ENCODE measurements at places on chromosomes 1 and 21. TPM values are rescaled to one million over a fixed set of nuclear protein-coding genes. Genes with fewer than 3 reads are reported as not detected.

- no peak overlapping the region for H3K27ac ChIP-seq
- peaks cover 24% of the 10 kb centered on the region for H3K36me3 ChIP-seq
- H3K27me3 ChIP-seq, result no peaks in the 10 kb centered on the region
These were observed 50.9 kb upstream of the QSOX1 start for GRCh38 chr1:180103819-180104218.

DNA sequence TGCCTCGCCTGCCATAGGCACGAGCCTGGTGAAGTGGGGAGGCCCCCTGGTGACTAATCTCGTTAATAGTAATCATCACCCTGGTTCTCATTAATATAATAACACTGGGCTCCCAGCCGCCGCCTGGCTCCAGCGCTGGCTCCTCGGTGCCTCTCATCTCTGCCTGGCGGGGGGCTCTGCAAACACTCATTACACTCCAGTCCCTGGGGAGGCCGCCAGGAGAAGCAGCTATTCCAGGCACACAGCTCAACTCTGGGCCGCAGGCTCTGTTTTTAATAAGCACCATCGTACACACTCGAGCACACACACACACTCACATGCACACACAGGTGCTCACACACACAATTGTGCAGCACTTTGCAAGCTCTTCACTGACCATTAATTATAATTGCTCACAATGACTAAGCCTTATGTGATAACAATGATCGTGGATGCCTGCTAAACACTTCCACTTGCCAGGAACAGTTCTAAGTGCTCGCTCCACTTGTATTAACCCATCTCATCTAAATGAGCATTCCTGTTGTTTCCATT, 52.2 kb downstream of the SDC3 start:
- DNase-seq, result no peak
- H3K4me3 ChIP-seq, result no peak overlapping the region
- H3K36me3 ChIP-seq, result no peaks in the 10 kb centered on the region

S1PR1 gene
- 3.7 TPM for total RNA-seq

ORC1 gene
- total RNA-seq, result 21.9 TPM

TGFBR3 gene
- total RNA-seq, result 15.2 TPM

EPS8L3 gene
- total RNA-seq, result not detected

DNA sequence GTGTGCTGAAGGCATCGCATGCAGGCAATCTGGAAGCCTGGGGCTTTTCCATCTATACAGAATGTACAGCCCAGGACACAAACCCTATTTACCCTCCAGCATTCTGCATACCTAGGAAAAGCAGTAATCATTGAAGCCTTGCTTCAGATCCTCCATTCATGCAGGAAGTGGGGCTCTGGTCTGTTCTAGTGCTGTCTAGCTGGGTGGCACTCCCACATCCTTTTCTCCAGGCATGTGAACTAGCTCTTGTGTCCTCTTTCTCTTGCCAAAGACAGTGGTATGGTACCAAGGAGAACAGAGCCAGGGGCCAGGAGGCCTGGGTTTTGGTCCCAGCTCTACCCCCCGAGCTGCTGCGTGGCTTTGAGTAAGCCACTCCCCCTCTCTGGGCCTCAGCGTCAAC, 21.7 kb downstream of the LRP8 start:
- no peaks in the 10 kb centered on the region for H3K36me3 ChIP-seq
- DNase-seq, result no peak

LCE3E gene
- not detected for total RNA-seq

GRCh38 chr1:15788624-15789301, 18.7 kb downstream of the UQCRHL start:
- peak; percentile 55 for DNase-seq
- H3K36me3 ChIP-seq, result peaks cover 24% of the 10 kb centered on the region
- H3K4me1 ChIP-seq, result peaks cover 30% of the 10 kb centered on the region
- peak overlapping the region; percentile 50 for H3K27ac ChIP-seq

OR6K3 gene
- total RNA-seq, result not detected

- no peaks in the 10 kb centered on the region for H3K27me3 ChIP-seq
- no peak for DNase-seq
- peaks cover 33% of the 10 kb centered on the region for H3K4me1 ChIP-seq
- H3K27ac ChIP-seq, result peak overlapping the region; percentile 94
These were observed 1.4 kb downstream of the SFPQ start for GRCh38 chr1:35191429-35192055.

LENEP gene
- total RNA-seq, result not detected

DNA sequence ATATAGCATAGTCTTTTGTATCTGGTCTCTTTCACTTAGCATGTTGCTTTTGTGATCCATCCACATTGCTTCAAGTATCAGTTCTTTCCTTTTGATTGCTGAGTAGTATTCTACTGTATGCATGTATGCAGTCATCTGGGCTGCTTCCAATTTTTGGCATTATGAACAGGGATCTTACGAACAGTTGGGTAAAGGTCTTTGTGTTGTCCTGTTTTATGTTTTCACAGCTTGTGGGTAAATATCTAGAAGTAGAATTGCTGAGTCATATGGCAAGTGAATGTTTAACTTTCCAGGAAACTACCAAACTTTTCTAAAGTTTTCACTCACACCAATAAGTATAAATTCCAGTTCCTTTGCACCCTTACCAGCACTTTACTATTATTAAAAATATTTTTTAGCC, 60.9 kb downstream of the LHX4 start:
- no peak overlapping the region for H3K4me3 ChIP-seq
- H3K27ac ChIP-seq, result no peak overlapping the region
- no peak for DNase-seq
- H3K27me3 ChIP-seq, result no peaks in the 10 kb centered on the region

- peaks cover 32% of the 10 kb centered on the region for H3K36me3 ChIP-seq
- H3K4me3 ChIP-seq, result peak overlapping the region; percentile 88
- no peaks in the 10 kb centered on the region for H3K27me3 ChIP-seq
- peaks cover 9% of the 10 kb centered on the region for H3K4me1 ChIP-seq
- H3K27ac ChIP-seq, result peak overlapping the region; percentile 94
These were observed 159.8 kb downstream of the RUNX1 start for GRCh38 chr21:34889320-34889675.

DNA sequence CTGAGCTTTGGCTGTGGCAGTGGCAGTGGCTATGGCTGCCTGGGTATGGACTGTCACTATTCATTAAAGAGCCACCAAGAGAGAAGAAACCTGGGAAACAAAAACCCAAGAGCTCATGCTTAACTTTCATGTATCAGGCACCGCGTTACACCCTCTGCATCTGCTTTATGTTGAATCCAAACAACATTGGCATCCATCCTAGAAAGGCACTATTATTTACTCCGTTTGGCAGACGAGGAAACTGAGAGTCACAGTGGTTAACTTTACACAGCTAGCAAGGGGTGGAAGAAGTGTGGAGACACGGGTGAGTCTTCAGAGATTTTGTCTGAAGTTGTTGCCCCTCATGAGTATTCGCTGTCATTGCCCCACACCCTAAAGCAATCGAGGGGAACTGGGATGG, 63.8 kb downstream of the PLXNA2 start:
- peaks cover 5% of the 10 kb centered on the region for H3K36me3 ChIP-seq
- peaks cover 31% of the 10 kb centered on the region for H3K4me1 ChIP-seq
- DNase-seq, result no peak
- no peaks in the 10 kb centered on the region for H3K27me3 ChIP-seq
- no peak overlapping the region for H3K27ac ChIP-seq

- H3K27me3 ChIP-seq, result no peaks in the 10 kb centered on the region
- no peaks in the 10 kb centered on the region for H3K36me3 ChIP-seq
- H3K4me3 ChIP-seq, result no peak overlapping the region
- peaks cover 3% of the 10 kb centered on the region for H3K4me1 ChIP-seq
- no peak for DNase-seq
These were observed 120.3 kb downstream of the PROX1 start for GRCh38 chr1:214108097-214108446.

DNA sequence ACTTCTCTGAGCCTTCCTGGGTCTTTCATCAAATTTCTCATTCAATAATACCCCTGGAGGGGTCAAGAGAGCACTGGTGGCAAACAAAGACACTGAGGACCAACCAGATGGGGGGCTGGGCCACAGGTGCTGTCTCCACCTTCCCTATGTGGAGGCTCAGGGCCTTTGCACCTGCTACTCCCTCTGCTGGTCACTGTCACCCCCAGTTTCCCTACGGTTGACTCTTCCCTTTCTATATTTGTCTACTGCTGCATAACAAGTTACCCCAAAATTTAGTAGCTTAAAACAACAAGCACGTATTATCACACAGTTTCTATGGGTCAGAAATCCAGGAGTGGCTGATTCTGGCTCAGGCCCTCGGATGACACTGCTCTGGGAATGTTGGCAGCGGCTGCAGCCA, 138.8 kb upstream of the RUNX3 start:
- no peak overlapping the region for H3K27ac ChIP-seq
- no peaks in the 10 kb centered on the region for H3K36me3 ChIP-seq
- no peak for DNase-seq
- no peak overlapping the region for H3K4me3 ChIP-seq
- peaks cover 23% of the 10 kb centered on the region for H3K4me1 ChIP-seq
- H3K27me3 ChIP-seq, result no peaks in the 10 kb centered on the region

DNA sequence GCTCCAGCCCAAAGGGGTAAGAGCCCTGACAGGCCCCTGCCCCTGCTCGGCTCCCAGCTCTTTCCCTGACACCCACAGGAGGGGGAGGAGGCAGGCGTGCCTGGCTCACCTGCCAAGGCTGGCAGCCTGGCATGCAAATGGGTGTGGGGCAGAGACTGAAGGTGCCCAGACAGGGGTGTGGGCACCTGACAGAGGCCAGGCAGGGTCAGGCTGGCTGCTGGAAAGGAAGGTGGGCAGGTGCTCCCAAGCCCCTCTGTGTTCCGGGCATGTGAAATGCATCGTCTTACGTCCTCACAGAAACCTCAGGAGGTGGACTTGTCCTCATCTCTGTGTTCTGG, 19.4 kb upstream of the CASZ1 start:
- no peak overlapping the region for H3K4me3 ChIP-seq
- peaks cover 44% of the 10 kb centered on the region for H3K27me3 ChIP-seq

OR10J1 gene
- total RNA-seq, result not detected

LBR gene
- total RNA-seq, result 66.8 TPM

DNA sequence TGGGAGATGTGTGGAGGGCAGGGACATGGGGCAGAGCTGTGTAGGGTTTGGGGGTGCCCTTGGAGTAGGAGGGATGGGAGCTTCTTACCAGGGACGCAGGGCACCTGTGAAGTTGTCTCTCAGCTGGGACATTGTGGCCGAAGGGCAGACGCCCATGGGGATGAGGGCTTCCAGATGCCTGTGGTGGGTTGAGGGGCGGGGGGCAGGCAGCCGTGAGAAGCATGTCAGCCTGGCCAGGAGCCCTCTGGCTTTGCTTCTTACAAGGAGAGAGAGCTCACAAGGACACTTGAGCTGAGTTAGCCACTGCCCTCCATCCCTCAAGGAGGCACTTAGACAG, 8.5 kb downstream of the A3GALT2 start:
- no peaks in the 10 kb centered on the region for H3K27me3 ChIP-seq
- no peaks in the 10 kb centered on the region for H3K36me3 ChIP-seq
- DNase-seq, result no peak
- no peak overlapping the region for H3K27ac ChIP-seq
- H3K4me1 ChIP-seq, result peaks cover 21% of the 10 kb centered on the region

DNA sequence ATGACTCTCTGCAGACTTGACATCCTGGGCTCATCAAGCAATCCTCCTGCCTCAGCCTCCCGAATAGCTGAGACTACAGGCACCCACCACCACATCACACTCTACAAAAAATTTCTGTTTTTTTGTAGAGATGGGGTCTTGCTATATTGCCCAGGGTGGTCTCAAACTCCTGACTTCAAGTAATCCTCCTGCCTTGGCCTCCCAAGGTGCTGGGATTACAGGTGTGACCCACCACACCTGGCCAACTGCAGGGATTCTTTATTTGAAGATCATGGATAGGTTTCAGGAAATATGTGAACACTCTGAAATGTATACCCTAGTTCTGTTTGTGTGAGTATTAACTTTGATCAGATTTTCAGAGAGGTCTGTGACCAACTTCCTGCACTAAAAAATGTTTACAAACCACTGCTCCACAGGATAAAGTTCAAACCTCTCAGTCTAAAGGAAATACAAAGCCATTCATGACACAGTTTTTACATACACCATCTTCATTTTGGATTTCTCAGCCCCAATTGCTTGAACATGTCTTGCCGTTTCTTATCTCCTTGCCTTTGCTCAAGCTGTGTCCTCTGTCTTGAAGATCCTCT, 252.3 kb upstream of the FGGY start:
- H3K27me3 ChIP-seq, result no peaks in the 10 kb centered on the region
- DNase-seq, result no peak
- H3K4me1 ChIP-seq, result peaks cover 6% of the 10 kb centered on the region
- H3K36me3 ChIP-seq, result no peaks in the 10 kb centered on the region

DNA sequence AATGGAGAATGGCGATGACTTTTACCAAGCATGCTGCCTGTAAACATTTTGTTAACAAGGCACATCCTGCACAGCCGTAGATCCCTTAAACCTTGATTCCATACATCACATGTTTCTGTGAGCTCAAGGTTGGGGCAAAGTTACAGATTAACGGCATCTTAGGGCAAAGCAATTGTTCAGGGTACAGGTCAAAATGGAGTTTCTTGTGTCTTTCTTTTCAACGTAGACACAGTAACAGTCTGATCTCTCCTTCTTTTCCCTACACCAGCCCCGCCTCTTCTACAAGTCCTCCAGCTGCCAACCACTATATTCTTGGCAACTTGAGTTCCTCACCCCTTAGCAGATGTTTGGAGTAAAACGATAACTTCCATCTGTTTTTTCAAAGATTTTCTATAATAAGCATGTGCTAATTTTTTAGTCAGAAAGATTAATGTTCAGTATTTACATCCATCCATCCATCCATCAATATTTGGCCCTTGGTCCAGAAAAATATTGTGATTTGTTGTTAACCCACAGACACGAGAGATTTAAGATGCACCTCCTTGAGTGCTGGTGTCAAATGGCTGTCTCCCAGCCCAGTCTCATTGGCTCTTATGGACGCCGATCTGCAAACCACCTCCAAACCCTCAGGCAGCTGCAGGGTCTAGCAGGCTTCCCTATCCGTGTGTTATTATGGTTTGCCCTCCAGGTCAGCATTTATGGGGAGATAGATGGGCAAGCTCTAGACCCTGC, 3.8 kb downstream of the DNALI1 start:
- H3K27ac ChIP-seq, result no peak overlapping the region
- no peak overlapping the region for H3K4me3 ChIP-seq
- H3K36me3 ChIP-seq, result peaks cover 11% of the 10 kb centered on the region

- no peak overlapping the region for H3K4me3 ChIP-seq
- H3K4me1 ChIP-seq, result peaks cover 43% of the 10 kb centered on the region
- H3K36me3 ChIP-seq, result peaks cover 7% of the 10 kb centered on the region
- no peaks in the 10 kb centered on the region for H3K27me3 ChIP-seq
- H3K27ac ChIP-seq, result no peak overlapping the region
These were observed 1.5 kb downstream of the SHISA4 start for GRCh38 chr1:201890223-201890622.

- H3K36me3 ChIP-seq, result no peaks in the 10 kb centered on the region
- no peak overlapping the region for H3K27ac ChIP-seq
- no peak overlapping the region for H3K4me3 ChIP-seq
- 0 out of 2 replicates have a peak, but pooled peaks cover 5% of the 10 kb centered on the region for H3K27me3 ChIP-seq
- H3K4me1 ChIP-seq, result no peaks in the 10 kb centered on the region
These were observed 302.6 kb downstream of the PAPPA2 start for GRCh38 chr1:176765608-176766007.

- DNase-seq, result no peak
- H3K36me3 ChIP-seq, result no peaks in the 10 kb centered on the region
- no peaks in the 10 kb centered on the region for H3K27me3 ChIP-seq
These were observed 613.9 kb upstream of the NEGR1 start for GRCh38 chr1:72896256-72896655.

Measured in SJSA1 (cell line).